ENCODE measurements at places on chromosomes 16 and 17.

- no peak for DNase-seq
Observed at GRCh38 chr16:51532551-51532950, 381.5 kb upstream of the SALL1 start.

DNA sequence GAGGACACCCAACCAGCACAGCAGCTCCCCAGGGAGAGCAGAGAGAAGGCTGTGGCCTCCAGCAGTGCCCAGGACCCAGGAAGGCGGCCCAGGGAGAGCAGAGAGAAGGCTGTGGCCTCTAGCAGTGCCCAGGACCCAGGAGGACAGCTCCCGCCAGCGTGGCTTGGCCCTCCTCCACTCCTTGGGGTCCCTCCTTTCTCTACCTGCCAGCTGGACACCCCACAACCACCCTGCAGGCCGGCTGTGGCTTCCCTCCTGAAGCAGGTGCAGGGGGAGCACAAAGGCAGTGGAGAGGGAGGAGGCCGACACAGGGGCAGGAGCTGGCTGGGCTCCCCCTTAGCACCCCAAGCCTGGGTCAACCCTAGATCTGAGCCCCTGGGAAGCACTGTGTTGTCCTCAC lies 54.1 kb upstream of the FASN start:
- no peak for DNase-seq

DNA sequence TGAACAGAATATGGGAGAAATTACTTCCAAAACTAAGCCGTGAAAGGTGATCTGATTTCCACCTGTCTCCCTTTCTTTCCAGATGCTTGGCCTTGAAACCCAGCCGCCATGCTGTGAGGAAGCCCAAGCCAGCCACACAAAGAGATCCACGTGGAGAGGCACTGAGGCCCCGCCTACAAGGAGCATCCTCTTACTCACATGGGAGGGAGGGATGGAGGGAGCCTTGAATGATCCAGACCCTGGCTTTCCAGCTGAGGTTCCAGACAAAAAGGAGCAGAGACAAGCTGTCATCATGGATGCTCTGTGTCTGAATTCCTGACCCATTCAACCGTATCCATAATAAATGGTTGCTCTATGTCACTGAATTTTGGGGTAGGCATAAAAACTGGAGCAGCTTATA lies 48.9 kb upstream of the HAPSTR1 start:
- DNase-seq: no peak

DNA sequence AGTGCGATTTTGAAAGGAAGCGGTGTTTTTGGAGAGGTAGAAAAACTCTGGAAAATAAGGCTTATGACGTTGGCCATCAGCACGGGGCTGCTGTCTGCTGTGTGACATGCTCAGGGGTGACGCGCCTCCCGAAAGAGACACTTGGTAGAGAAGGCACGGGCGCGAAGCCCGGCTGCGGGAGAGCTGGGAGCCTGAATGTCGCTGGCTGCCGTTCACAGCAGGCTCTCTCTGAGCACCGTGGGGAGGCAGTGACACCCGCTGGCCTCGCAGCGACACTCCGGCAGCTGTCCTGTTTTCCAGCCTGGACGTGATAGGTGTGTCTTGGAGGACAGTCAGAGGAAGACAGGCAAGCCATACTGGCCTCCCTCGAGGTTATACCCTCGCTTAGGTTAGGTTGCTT lies 759.1 kb upstream of the RBFOX1 start:
- peak; percentile 57 for DNase-seq

GRCh38 chr17:41163828-41164227 lies 3.3 kb upstream of the KRTAP4-4 start:
- no peak for DNase-seq

- no peak for DNase-seq
Observed at GRCh38 chr16:63458846-63459245, 1422.6 kb upstream of the CDH8 start.

- DNase-seq: no peak
Observed at GRCh38 chr17:17638467-17638866, 42.8 kb upstream of the RAI1 start.

DNA sequence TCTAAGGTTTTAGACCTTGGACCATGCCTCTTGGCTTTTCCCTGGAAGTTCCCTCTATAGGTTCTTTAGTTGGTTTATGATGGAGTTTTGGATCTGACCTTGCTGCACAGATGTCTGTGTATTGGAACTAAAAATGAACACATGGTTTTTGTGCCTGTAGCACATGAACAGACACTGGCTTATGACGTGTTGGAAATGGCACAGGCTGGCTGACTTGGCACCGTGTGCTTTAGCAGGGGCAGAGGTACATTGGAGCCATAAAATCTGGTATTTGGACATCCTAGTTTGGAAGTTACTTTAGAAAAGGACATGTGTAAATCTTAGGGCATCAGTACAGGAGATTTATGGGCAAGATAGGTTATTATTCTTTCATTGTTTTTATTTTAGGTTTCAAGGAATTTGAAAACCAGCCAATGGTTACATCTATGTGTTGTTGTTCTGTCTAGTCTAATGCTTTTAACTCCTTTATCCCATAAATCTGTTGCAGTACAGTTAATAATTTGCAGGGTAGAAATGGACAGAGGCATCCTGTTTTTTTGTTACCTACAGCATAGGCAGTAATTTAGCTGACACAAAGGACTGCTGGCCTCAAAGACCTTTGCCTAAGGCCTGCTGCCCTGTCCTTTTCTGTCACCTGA lies 6.0 kb downstream of the SOCS7 start:
- DNase-seq: no peak

GRCh38 chr16:12315330-12316136 lies 339.0 kb downstream of the SNX29 start:
- DNase-seq: no peak

DNA sequence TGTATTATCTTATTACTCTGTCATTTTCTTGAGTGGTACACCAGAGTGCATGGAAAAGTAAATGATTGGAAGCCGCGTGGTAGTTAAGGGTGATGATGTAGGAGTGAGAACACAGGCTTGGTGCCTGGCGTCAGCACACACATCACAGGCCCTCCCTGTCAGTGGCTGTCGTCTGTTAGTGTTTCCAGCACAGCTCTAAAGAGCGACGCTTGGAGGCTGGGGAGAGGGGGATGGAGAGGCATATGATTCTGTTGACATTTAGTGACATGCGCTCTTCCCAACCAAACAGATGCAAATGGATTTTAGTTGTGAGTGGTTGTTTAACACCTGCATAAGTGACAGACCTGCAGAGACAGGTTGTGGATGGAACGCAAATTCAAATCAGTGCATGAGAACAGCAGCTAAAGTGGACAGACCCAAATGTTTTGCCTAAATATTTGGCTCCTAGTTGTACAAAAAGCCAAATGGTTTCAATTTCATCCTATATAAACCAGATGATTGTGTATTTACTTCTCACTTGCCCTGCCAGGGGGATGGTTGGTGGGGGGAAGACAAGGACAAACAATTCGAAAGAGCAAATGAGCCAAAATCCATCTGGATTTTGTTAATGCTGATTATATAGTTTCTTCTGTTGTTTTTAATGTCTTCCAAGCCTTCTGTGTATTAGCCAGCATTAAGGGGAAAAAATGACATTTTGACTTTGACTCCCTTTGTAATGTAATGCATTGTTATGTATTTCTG lies 222.3 kb downstream of the WWOX start:
- peak; percentile 13 for DNase-seq

- no peak for DNase-seq
Observed at GRCh38 chr16:24491731-24492130, 47.6 kb upstream of the RBBP6 start.

GRCh38 chr17:19646788-19647696 lies 1.5 kb upstream of the ALDH3A2 start:
- DNase-seq: no peak

- DNase-seq: peak; percentile 79
Observed at GRCh38 chr16:53043986-53044601, 8.6 kb downstream of the CHD9NB start.
